ENCODE measurements at places on chromosomes 11 and 22. TPM values are rescaled to one million over a fixed set of nuclear protein-coding genes. Genes with fewer than 3 reads are reported as not detected.

DNA sequence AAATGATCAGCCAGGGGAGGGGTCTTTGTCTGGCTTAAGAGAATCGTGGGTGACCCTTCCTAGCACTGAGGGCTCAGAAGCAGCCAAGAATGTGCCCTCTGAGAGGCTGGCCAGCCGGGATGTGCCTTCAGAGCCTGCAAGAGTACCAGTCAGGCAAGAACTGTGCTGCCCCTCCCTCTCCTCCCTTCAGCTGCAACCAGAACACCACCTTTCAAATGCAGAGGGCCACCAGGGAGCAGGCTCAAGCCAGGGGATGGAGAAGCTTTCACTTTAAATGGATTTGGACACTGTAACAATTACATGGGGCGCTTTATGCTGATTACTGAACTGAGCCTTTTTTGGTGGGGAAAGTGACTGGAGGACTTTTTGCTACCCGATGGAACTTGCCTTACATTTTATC is 44.9 kb upstream of the TENM4 start:
- DNase-seq, result no peak

DNA sequence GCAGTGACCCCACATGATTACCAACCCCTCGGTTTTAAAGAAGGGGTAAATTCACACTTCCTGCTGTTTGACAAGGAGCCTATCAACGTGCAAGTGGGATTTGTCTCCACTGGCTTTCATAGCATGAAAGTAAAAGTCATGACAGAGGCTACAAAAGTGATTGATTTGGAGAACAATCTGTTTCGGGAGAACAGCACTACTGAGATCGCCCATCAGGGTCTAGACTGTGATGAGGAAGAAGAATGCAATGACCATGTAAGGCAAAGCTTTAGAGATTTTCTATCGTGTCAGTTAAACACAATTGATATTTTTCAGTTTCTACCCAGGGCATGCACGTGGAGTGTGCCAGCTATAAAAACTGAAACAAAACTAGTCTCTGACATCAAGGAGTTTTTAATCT is 41.7 kb downstream of the HORMAD2 start:
- no peak for DNase-seq

DNA sequence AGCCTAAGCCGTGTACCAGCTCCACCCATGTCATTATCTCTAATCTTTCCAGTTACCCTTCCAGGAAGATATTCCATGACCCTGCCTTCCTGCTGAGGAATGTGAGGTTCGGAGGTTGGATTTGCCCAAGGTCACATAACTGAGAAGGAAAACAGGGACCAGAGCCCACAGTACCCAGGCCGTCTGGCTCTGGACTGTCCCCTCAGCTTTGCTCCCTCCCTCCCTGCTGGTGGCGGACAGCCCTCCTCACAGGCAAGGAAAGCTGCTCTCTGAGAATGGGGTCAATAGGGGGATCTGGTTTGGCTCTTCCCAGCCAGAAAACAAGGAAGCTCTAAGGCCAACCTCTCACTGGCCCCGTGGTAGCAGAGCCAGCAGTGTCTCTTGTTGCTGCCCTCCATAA is 63.3 kb downstream of the SYN3 start:
- DNase-seq, result no peak

- DNase-seq, result no peak
These were observed 5.2 kb downstream of the IGSF9B start for GRCh38 chr11:133951327-133952198.

The MFRP gene
- total RNA-seq, result not detected

The BTG4 gene
- total RNA-seq, result not detected

The NRGN gene
- total RNA-seq, result not detected
